CD4-positive, alpha-beta T cell (primary cell): ENCODE measurements at places on chromosomes 11 and 22. TPM values are rescaled to one million over a fixed set of nuclear protein-coding genes. Genes with fewer than 3 reads are reported as not detected.
A peak's percentile ranks its signal among the peaks of the same experiment; 100 is the strongest.

DNA sequence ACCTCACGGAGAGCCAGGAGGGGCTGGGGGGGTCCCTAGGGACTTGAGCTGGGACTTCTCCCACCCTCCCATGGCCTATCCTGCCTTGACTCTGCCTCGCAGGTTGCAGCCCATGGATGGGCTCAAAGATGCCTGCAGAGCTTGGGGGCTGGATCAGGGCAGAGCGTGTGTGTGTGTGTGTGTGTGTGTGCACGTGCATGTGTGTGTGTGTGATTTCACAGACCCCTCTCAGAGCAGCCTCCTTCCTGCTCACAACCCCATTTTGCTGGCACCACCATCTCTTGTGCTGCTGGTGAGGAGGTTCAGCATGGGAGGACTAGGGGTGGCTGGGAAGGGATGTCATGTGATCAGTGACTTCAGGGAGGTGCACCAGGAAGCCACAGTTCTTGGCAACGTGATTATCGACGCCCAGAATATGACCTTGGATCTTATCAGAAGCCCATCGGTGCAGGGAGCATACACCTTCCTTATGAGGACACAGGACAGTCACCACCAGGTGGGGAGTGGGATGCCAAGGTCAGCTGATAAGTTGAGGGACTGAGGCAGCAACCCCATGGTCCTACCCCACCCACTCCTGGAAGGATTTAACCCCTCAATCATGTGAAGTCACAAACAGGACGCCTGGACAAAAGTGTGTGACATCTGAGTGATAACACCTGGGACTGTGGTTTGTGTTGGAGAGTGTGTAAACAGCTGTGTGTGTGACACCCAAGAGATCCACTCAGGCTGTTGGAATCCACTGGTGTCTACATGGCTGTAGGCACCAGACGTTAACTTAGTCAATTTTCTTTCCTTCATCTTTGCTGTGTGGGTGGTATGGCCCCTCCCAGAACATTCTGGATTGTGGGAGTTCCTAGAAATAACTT lies 1.8 kb upstream of the NAALADL1 start:
- no peaks in the 10 kb centered on the region for H3K36me3 ChIP-seq
- no peaks in the 10 kb centered on the region for H3K27me3 ChIP-seq
- no peak overlapping the region for H3K27ac ChIP-seq
- DNase-seq = no peak

DNA sequence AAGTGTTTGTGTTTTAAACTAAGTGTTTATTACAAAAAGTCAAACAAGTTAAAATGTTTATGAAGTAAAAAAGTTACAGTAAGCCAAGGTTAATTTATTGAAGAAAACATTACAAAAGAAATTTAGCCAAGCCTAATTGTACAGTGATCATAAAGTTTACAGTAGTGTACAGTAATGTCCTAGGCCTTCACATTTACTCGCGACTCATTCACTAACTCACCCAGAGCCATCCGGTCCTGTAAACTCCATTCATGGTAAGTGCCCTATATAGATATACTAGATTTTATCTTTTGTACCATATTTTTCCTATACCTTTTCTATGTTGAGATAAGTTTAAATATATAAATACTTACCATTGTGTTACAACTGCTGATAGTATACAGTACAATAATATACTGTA lies 481.8 kb upstream of the TENM4 start:
- H3K36me3 ChIP-seq = no peaks in the 10 kb centered on the region
- no peak overlapping the region for H3K4me3 ChIP-seq
- no peaks in the 10 kb centered on the region for H3K27me3 ChIP-seq

DNA sequence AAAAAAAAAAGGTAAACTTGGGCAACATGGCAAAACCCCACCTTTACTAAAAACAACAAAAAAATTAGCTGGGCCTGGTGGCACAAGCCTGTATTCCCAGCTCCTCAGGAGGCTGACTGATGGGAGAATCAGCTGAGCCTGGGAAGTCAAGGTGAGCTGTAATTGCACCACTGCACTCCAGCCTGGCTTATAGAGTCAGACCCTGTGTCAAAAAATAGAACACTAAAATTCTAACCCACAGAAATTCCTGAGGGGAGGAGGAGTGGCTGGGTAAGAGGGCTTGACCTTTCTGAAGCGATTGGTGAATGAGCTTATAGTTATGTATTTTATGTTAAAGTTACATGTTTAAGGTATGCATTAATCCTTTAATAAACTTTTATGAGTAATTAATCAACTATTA lies 53.3 kb downstream of the FAT3 start:
- no peak overlapping the region for H3K27ac ChIP-seq
- no peak overlapping the region for H3K4me3 ChIP-seq
- H3K4me1 ChIP-seq = no peaks in the 10 kb centered on the region
- DNase-seq = no peak
- H3K27me3 ChIP-seq = no peaks in the 10 kb centered on the region

The PHOX2A gene
- total RNA-seq = not detected

- no peaks in the 10 kb centered on the region for H3K36me3 ChIP-seq
- H3K27ac ChIP-seq = no peak overlapping the region
- peaks cover 8% of the 10 kb centered on the region for H3K27me3 ChIP-seq
- peak; percentile 24 for DNase-seq
- peaks cover 8% of the 10 kb centered on the region for H3K4me1 ChIP-seq
- peak overlapping the region; percentile 55 for H3K4me3 ChIP-seq
These were observed 397 bp downstream of the OR52N2 start for GRCh38 chr11:5809122-5809519.

DNA sequence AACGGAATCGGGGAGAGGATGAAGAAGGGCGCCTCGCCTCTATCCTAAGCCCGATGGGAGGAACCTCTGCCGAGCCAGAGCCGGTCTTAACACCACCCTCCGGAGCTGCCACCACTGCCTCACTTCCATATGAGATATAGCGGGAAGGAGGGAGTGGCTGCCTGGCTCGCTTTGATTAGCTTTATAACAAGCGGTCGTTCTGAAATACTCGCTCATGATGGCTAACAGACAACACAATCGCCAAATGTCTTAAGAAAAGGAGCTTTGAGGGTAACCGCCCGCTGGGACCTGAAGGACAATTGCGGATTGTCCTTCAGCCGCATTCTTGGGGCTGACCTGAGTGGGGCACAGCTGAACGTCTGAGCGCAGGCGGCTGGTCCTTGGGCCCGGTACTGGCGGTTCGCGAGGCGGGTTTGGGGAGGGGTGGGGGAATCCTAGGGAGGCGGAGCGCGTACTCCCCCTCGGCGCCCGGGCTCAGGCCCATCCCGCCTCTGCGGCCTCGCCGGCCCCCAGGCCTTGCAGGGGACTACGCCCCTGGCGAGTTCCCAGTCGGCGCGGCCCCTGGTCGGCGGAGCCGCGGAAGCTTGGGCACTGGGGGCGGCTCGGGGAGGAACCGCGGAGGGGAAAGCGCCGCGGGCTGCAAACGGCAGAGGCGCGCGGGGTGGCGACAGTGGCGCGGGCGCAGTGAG lies at the start of gene PLAAT5:
Gene PLAAT5, minus strand, starts transcription at position 617 of the 689 bp plus-strand sequence. Its CDS starts 133 bp downstream, at position 484.
- DNase-seq = peak; percentile 26
- H3K27ac ChIP-seq = no peak within 1 kb of the TSS
- peaks cover 5% of the 10 kb centered on the region for H3K27me3 ChIP-seq
- H3K4me3 ChIP-seq = peak within 1 kb of the TSS; percentile 43

DNA sequence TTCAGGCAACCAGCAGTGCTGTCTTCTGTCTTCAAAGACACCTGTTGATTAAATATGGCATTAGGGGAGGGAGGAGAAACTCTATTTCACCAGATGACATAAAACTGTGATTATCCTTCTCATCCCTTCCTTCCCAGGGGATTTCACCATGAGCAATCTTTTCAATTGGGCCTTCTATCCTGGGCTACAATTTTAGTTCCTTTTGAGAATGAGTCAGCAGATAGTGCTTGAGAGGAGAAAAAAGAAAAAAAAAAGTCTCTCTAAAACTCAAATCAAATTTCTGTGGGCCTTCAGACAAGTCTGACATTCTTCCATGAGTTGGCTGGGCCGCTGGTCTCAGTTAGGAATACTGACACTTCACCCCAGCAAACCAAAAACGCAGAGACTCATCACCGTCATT lies 7.2 kb downstream of the FLI1 start:
- H3K4me1 ChIP-seq = peaks cover 81% of the 10 kb centered on the region
- peaks cover 35% of the 10 kb centered on the region for H3K36me3 ChIP-seq
- no peak for DNase-seq
- H3K27me3 ChIP-seq = no peaks in the 10 kb centered on the region

The EFCAB6 gene
- total RNA-seq = 0.36 TPM

The CST6 gene
- total RNA-seq = not detected

GRCh38 chr22:17597217-17597616 lies 31.3 kb downstream of the ATP6V1E1 start:
- no peaks in the 10 kb centered on the region for H3K27me3 ChIP-seq
- no peak overlapping the region for H3K4me3 ChIP-seq
- no peaks in the 10 kb centered on the region for H3K4me1 ChIP-seq
- no peak for DNase-seq
- H3K27ac ChIP-seq = no peak overlapping the region
- peaks cover 77% of the 10 kb centered on the region for H3K36me3 ChIP-seq

GRCh38 chr22:42679691-42680090 lies 30.5 kb upstream of the CYB5R3 start:
- DNase-seq = no peak
- no peak overlapping the region for H3K27ac ChIP-seq
- no peaks in the 10 kb centered on the region for H3K27me3 ChIP-seq
- H3K4me1 ChIP-seq = no peaks in the 10 kb centered on the region
- H3K4me3 ChIP-seq = no peak overlapping the region

The DDX10 gene
- 15.4 TPM for total RNA-seq

The POU2AF2 gene
- not detected for total RNA-seq

DNA sequence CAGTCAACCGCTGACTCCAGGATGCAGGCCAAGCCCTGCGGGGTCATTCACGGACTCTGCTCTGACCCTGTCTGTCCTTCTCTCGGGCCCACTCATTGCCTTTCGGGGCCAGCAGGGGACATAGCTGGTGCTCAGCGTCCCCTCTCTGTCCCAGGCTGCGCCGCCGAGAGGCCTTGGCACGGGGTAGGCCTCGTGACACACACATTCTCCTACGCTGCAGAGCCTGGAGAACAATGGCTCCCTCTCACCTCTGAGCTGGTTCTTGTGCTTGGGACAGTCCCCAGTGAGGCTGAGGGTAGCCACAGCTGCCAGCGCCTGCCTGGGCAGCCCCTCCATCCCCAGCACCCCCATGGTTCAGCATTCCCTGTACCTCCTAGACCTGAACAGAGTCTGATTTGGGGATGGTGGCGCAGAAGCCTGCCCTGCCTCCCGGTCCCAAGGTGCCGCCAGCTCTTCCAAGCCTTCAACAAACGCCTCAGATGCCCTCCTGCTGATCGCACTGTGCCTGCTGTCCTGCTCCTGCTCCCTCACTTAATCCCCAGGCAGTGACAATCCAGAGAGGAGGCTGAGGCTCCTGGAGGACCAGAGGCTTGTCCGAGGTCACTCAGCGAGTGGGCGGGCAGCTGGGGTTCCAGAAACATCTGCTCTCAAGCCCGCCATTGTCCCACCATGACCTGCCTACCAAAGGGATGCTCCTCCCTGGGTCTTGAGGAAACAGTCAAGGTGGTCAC lies 30.4 kb downstream of the DUSP8 start:
- no peak for DNase-seq
- peaks cover 2% of the 10 kb centered on the region for H3K36me3 ChIP-seq
- H3K4me3 ChIP-seq = no peak overlapping the region
- H3K4me1 ChIP-seq = peaks cover 18% of the 10 kb centered on the region
- no peak overlapping the region for H3K27ac ChIP-seq

GRCh38 chr11:69563306-69563705 lies 77.7 kb upstream of the CCND1 start:
- no peaks in the 10 kb centered on the region for H3K27me3 ChIP-seq
- no peak overlapping the region for H3K4me3 ChIP-seq
- peaks cover 15% of the 10 kb centered on the region for H3K4me1 ChIP-seq
- no peak for DNase-seq

GRCh38 chr11:43467958-43468357 lies 109.2 kb downstream of the TTC17 start:
- H3K4me3 ChIP-seq = no peak overlapping the region
- H3K36me3 ChIP-seq = no peaks in the 10 kb centered on the region
- no peaks in the 10 kb centered on the region for H3K27me3 ChIP-seq
- no peak overlapping the region for H3K27ac ChIP-seq
- DNase-seq = no peak
- H3K4me1 ChIP-seq = no peaks in the 10 kb centered on the region
